ENCODE measurements at places on chromosomes 3 and 15.
A peak's percentile ranks its signal among the peaks of the same experiment; 100 is the strongest.

- peak; percentile 28 for ATAC-seq
Measured at GRCh38 chr15:75023872-75024636, 664 bp downstream of the PPCDC start.

DNA sequence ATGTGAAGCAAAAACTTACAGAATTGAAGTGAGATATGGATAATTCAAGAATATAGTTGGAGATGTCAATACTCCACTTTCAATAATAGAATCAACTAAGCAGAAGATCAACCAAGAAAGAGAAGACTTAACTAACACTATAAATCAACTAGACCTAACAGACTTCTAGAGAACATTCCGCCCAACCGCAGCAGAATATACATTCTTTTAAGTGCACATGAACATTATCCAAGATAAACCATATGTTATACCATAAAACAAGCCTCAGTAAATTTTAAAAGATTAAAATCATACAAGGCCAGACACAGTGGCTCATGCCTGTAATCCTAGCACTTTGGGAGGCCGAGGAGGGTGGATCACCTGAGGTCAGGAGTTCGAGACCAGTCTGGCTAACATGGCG lies 5.5 kb upstream of the TEX55 start:
- ATAC-seq: no peak

- peak; percentile 55 for ATAC-seq
Measured at GRCh38 chr3:97871801-97872524, 50.2 kb downstream of the CRYBG3 start.

- ATAC-seq: no peak
Measured at GRCh38 chr3:144429719-144430121, 458.1 kb downstream of the DIPK2A start.

GRCh38 chr3:99943931-99944761 lies 126.5 kb downstream of the CMSS1 start:
- ATAC-seq: no peak

DNA sequence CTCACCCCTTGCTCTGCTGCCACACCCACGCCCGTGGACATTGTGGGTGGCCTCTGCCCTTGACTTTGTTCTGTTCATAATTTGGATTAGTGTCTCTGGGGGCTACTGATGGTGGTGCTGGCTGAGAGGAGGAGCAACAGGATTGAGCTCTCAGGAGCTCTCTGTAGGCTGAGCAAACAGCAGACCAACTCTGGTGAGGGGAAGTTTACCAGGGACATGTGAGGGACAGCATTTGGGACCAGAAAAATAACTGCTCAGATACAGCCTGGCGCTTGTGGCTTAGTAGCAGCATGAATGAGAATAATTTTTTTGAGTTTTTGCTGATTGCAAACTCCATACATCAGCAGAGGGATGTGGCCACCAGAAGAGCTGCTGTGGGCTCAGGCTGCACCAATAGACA lies 14.8 kb downstream of the PPCDC start:
- ATAC-seq: no peak

- peak; percentile 35 for ATAC-seq
Measured at GRCh38 chr3:141105828-141106628, 54.9 kb downstream of the SPSB4 start.

All from gastroesophageal sphincter (tissue), 4 donors.